ENCODE measurements at places on chromosomes 1 and 21.

DNA sequence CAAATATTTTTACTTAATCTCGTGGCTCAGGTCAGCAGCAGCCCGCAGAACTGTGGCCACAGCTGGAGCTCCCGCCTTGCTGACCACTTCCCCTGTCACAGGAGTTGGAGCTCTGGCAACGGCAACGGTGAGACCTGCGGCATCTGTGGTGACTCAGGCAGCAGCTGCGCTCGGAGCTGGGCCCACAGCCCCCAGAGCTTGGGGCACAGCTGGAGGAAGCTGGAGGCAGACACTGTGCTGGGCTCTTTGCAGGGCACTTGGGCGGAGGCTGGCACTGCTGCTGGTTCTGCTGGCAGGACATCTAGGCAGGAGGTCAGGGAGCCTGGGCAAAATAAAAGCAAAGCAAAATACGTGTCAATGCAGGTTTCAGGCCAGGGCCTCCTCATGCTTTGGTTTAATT is at the start of gene LCE3A:
Gene LCE3A, minus strand, starts transcription at position 301 of the 400 bp plus-strand sequence. Its CDS starts 0 bp downstream, at position 301.
- DNase-seq, result peak; percentile 54

DNA sequence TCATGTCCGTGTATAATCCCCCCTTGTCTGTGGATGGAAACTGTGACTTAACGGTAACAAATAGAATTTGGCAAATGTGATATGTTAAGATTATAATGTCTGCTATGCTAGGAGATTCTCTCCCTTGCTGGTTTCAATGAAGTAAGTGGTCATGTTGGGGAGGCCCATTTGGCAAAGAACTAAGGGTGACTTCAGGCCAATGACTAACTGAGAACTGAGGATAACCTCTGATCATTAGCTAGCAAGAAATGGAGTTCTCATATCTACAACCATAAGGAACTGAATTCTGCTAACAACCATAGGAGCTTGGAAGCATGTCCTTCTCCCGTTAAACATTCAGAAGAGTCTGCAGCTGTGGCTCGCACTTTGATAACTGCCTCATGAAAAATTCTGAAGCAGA is 2.3 kb downstream of the IFI44L start:
- no peak for DNase-seq

GRCh38 chr1:8116894-8117264 is 90.8 kb upstream of the ERRFI1 start:
- no peak for DNase-seq

DNA sequence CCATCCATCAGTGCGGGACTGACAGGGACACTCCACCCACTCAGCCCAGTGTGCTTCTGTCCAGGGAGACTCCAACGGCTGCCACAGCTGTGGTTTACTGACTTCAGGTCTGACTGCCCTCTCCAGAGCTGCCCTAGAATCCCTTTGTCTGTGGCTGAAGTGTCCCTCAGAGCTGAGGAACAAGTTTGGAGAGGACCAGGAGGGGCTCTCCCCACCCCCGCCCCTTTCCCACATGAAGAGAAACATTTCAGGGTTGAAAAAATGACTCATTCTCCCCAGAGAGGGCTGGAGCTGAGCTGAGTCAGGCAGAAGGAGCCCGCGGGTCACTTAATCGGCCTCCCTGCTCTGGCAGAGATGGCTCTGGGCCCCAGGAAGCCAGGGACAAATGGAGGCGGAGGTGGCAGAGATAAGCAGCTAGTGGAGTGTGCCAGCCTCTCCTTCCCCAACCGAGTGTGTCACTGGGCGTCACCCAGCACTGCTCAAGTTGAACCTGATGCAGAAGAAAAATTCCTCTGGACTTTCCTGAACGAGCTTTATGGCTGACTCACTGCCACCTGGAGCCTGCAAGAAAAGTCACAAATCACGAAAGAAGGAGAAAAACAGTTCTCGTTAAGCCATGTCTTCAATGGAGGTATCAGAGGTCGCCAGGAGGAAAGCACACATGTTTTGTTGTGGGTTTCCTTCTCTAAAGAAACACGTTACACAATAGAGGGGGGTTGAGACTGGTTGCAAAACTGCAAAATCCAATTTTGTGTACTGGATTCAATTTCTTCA is 34.3 kb upstream of the ECE1 start:
- peak; percentile 61 for DNase-seq

DNA sequence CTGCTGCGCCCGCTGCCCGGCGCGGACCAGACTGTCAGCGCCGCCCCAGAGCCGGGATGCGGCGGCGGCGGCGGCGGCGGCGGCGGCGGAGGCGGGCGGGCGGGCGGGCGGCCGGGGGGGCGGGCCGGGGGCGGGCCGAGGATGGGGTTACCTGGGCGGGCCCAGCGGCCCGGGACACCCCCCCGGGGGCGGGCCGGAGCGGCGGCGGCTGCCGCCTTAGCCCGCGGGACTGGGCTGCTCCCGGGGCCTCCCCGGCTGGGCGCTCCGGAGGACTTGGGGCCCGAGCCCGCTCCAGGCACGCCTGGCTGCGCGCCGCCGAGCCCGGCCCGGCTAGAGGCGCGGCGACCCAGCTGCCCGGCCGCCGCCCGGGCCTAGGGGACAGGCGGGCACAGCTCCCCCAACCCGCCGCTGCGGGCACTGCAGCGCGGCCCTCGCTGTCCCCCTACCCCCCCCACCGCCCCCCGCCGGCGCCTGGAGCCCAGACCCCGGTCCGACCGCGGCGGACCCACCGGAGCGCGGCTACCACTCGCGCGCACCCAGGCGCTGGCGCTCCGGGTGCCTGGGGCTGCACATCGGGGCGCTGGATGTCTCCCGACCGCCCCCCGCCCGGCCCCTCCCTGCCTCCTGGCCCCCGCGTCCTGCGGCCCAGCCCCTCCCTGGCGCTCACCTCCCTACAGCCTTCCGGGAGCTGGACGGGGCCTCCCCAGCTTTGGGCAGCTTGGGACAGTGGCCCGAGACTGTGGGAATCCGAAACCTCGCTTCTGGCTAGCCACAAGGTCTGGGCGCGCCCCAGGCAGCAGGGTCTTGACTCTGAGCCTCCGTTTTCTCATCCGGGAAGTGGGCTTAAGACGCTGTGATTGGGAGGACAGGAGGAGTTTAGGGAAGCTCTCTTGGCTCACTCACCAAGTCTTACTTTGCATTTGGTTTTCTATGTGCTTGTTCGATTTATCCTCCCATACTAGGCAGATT is at the start of gene WNT4:
Gene WNT4, minus strand, starts transcription at position 33 of the 969 bp plus-strand sequence. CDS start 175 bp downstream, outside the sequence.
- no peak for DNase-seq

DNA sequence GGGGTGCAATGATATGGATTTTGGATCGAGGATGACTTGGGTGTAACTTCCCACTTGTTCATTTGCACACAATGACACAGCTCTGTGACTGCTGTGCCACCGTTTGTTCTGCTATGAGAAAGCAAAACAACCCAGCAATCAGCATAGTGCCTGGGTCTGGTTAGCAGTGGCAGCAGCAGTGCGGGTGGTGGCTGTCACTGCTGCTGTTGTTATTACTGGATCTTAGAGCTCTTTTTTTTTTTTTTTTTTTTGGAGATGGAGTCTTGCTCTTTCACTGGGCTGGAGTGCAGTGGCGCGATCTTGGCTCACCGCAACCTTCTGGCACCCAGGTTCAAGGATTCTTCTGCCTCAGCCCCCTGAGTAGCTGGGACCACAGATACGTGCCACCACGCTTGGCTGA is 56.9 kb downstream of the TBCE start:
- no peak for DNase-seq

DNA sequence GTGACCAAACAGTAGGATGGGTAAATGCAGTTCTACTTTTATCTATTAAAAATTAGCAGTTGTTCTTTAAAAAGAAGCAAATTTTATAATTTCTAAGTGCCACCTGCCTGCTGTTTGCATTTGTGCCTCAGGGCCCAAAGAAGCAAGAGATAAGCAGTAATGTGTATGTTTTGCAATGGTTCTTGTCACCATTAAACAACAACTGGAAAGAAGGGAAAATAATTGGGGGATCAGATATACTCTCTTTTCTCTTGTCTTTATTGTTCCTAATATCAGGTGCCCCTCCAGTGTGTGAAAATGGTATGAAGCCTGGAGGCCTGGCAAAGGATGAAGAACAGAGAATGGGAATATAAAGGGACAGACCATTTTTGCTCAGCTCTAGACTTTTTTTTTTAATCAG is 9.6 kb downstream of the B3GALT2 start:
- no peak for DNase-seq

DNA sequence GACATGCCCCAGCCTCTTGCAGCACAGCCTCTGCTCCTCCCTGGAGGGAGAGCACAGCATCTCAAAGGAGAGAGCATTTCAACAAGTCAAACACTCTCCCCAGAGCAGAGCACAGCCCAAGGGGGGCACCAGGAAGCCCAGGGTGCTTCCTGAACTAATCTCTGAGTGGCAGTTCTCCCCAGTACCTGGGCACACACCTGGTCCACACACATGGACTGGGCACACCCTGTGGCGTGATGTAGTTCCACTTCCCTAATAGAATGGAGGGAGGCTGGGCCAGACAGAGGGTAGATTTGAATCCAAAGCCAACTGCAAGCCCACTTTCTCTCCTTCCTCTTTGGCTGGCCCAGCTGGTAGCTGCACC is 55.5 kb downstream of the CD46 start:
- peak; percentile 32 for DNase-seq

GRCh38 chr1:159825564-159825963 is 1.1 kb upstream of the SLAMF8 start:
- DNase-seq, result no peak

DNA sequence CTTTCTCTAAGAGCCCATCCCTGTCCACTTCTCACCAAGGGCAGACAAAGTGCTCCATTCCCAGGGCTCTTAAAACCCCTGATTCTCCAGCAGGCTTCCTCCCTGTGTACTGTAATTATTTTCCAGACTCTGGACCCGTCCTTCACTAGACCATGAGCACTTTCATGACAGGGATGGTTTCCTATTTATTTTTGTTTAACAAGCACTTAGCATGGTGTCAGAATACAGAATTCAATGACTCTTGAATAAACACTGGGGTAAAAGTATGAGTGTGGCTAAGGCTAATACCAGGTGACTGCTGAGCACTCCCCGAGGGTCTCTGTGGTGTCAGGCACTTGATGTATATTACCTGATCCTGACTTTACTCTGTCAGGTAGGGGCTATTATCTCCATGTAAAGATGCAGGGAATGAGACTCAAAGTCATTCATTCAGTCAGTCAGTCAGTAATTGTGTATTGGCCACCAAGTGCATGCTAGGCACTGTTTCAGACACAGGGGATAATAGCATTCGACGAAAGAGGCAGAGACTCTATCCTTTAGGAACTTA is 47.2 kb downstream of the C1orf21 start:
- DNase-seq, result no peak

- no peak for DNase-seq
These were observed 476.7 kb upstream of the CAMK1G start for GRCh38 chr1:209106861-209107260.

DNA sequence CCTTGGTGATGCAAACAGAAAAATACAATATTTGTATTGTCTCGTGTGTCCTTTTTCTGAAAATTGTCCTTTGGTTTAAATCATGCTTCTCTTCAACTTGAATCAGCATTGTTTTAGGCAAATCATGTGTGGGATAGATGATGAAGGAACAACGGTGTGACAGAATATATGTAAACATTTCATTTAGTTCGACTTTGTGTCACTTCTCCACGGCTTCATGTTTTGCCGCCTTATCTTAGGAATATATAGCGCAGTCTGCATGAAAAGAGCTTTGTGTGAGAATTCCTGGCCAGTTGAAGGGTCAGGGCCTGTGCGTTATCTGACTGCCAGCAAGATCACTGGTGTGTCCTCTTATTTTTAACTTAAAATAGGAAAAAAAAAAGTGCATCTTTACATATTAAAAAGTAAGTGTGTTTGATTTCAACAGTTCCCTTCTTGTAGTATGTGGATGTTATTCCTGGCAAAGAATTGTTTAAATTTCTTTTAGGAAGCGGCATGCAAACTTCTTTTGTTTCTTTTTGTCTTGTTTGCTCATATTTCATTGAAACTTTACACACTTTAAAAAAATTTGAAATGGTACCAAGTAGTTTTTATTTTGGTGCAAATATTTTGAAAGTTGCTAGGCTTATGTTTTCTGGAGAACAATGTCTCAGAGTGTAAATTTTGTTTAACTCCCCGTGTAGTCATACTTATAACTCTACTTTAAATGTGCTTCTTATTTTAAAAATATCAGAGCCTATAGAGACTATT is 465.2 kb downstream of the USP25 start:
- DNase-seq, result no peak

- DNase-seq, result no peak
These were observed 134.4 kb downstream of the LRRC7 start for GRCh38 chr1:69702085-69702484.

DNA sequence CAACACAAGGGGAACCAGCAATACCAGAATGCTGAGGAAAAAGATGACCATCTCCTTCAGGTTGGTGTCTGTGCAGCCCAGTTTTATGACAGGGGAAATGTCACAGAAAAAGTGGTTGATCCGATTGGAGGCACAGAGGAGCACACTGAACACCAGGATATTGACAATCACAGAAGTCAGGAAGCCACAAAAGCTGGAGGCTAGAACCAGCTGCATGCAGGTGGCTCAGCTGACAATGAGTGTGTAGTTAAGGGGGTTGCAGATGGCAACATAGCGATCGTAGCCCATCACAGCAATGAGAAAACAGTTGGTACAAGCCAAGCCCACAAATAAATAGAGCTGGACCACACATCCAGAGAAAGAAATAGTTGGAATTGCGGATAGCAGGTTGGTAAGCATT is 16.3 kb upstream of the OR10K1 start:
- no peak for DNase-seq

DNA sequence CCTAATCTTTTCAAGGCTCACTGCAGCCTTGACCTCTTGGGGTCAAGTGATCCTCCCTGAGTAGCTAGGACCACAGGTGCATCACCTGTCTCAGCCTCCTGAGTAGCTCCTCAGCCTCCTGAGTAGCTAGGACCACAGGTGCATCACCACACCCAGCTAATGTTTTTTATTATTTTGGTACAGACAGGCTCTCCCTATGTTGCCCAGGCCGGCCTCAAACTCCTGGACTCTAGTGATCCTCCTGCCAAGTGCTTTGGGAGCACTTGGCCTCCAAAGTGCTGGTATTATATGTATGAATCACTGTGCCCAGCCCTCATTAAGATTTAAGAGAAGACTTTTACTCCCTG is 58.5 kb upstream of the S1PR1 start:
- no peak for DNase-seq

GRCh38 chr1:93221913-93222312 is 41.4 kb downstream of the CCDC18 start:
- DNase-seq, result no peak

GRCh38 chr1:185567440-185567839 is 166.8 kb upstream of the HMCN1 start:
- no peak for DNase-seq

- DNase-seq, result no peak
These were observed 486.1 kb upstream of the ADGRL2 start for GRCh38 chr1:81314513-81315233.

GRCh38 chr1:239443361-239443760 is 57.0 kb downstream of the CHRM3 start:
- no peak for DNase-seq

GRCh38 chr1:156291226-156292061 is 4.0 kb downstream of the GLMP start:
- DNase-seq, result no peak

GRCh38 chr1:187985145-187985896 is 1156.6 kb downstream of the PLA2G4A start:
- DNase-seq, result no peak

- no peak for DNase-seq
These were observed 73.9 kb downstream of the NENF start for GRCh38 chr1:212506666-212507065.

GRCh38 chr21:44528634-44528995 is 11.4 kb downstream of the KRTAP10-1 start:
- no peak for DNase-seq
